SW 1271 (cell line): ENCODE measurements at places on chromosomes 3 and 15.

DNA sequence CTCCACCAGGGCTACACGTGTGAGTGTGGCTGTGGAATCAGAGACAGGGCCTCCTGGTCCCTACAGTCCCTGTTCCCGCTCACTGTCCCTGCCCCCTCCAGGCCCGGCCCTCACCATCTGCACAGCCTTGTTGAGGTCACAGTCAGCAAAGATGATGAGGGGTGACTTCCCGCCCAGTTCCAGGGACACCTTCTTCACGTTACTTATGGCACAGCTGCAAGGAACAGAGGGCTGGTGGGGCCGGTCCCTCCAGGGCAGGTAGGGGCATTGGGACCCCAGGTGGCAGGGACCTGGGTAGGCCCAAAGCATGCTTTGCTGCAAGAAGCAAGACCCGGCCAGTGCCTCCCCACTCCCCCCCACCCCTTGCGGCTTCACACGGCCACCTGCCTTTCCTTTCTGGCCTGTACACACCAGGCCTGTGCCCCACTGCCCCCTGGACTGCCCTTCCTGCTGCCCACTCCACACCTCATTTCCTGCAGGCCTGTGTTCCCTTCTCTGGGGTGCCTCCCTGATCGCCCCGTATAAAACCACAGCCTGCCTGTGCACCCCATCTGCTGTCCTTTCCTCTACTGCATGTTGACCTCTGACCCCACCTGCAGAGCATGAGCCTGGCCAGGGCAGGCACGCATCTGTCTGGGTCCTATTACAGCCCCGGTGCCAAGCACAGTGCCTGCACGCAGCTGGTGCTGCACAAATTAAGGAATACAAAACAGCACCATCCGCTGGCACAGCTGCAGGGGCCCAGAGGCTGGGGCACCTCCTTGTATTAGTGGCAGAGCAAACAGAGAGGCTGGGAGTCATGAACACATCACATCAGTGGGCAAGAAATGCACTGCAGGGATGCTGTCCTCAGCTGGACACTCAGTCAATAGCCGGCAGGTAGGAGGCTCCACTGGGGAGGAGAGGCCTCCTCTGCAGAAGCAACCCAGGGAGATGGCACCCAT, 30.8 kb upstream of the SLC41A3 start:
- no peak for DNase-seq

GRCh38 chr15:49801796-49802195, 180.9 kb downstream of the DTWD1 start:
- no peak for DNase-seq

DNA sequence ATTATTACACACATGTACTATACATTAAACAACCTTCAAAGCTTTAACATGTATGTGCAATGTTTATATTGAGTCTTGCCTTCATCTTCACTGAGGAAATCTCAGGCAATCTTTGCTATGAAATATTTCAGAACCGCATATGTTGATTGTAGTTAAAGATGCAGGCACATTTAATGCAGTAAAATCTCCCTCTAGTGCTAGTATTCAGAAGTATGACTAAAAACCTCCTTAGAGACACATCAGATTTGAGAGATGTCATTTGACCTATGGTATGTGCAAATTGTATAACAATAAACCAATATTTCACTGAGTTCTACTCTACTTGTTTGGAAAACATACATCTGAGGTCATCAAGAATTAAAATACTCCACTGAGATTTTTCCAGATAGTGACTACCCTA, 123.8 kb upstream of the C15orf61 start:
- no peak for DNase-seq

- no peak for DNase-seq
Measured at GRCh38 chr3:46998852-46999515, 19.5 kb downstream of the NBEAL2 start.

DNA sequence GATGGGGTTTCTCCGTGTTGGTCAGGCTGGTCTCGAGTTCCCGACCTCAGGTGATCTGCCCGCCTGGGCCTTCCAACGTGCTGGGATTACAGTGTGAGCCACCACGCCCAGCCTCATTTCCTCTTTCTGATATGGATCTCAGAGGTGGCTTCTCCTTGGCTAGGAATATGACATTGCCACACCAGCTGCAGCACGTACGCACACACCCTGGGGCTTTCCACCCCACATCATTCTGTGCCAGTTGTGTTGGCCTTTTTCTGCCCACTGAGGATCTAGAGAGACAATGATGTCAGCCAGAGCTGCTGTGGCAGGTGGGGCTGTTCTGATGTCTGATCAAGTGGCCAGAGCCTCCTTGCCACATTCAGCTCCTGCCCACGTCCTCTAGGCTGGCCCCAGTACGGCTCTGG, 29.0 kb downstream of the TMEM45A start:
- DNase-seq, result no peak

- no peak for DNase-seq
Measured at GRCh38 chr3:45321607-45322391, 66.6 kb upstream of the LARS2 start.

DNA sequence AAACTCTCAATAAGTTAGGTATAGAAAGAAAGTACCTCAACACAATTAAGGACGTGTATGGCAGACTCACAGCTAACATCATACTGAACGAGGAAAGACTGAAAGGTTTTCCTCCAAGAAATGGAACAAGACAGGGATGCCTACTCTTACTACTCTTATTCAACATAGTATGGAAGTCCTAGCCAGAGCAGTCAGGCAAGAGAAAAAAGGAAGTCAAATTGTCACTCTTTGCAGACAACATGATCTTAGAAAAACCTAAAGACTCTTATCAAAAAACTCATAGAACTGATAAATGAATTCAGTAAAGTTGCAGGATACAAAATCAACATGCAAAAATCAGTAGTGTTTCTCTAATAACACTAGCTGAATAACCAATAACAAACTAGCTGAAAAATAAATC, 96.0 kb downstream of the C3orf70 start:
- no peak for DNase-seq

- DNase-seq, result no peak
Measured at GRCh38 chr3:188437926-188438325, 284.0 kb downstream of the LPP start.

DNA sequence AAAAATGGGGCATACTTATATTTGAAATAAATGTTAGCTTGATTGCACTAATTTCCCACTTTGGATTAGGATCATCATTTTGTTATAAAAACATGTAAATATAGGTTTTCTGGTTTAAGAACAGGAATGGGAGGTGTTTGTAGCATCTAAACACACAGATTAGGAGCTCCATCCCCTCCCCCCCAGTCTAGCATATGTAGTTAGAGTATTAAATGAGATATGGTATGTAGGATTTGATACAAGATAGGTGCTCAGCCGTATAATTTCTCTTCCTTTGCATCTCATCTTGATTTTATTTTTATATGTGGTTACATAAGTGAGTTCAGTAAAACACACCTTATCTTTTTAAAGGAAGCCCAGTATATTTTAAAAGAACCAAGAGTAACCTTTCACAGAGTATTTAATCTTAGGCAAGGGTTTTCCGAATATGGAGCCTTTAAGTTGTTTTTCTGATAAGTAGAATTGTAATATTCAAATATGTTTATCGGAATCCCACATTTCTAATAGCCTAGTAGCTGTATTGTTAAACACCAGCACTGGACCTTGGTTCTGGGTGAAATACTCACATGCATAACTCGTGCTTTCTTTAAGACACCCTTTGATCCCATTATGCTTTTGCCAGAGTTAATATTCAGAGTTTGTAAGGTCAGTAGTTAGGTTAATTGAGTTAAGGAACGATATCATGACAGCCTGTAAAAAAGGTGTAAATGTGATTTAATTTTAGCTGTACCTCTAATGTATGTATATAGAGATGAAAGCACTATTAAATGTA, 2.3 kb downstream of the SLC25A36 start:
- DNase-seq, result no peak

- DNase-seq, result no peak
Measured at GRCh38 chr3:65676580-65676979, 362.1 kb downstream of the MAGI1 start.

GRCh38 chr3:184540777-184541681, 20.6 kb upstream of the EPHB3 start:
- no peak for DNase-seq

DNA sequence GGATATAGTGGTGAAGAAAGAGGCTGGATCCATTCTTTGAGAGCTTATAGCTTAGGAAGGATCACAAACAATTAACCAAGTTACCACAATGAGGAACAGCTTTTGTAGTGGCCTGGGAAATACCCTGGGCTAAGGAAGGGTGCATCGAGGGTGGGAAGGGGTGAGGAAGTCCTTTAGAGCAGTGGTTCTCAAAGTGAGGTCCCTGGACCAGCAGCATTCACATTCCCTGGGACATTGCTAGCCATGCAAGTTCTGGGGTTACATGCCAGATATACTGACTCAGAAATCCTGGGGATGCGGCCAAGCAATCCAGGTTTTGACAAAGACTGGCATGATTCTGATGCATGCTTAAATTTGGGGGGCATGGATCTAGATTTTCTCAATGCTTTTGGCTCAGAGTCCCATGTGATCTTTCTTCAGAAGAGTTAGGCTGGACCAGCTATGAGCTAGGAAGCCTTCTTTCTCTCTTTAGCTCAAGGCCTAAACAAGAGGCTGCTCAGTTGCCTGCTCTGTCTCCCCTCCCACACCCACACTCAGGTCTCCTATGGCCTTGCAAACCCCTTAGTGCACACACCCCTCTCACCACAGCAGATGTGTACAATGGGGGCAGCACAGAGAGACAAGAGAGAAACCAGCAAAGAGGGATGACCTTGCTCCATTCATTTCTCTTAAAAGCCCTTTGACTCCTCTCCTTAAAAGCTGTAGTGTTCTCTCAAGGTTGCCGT, 1.8 kb upstream of the CCR1 start:
- no peak for DNase-seq

DNA sequence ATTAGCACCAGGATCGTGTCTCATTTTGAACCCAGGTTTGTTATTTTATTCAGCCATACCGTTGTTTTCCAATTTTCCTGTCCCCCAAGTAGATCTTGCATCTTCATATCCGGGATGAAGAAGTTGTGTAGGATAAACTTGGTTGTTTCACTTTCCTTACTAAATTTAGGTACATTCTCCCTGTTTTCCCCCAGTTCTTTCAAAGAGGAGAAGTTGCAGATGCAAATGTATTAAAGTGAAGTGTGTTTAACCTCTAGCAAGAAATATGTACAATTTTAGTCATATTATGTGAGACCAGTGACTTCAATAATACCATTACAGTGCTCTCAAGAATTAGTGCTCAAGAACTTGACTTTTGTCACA, 1.3 kb downstream of the ATXN7 start:
- no peak for DNase-seq

DNA sequence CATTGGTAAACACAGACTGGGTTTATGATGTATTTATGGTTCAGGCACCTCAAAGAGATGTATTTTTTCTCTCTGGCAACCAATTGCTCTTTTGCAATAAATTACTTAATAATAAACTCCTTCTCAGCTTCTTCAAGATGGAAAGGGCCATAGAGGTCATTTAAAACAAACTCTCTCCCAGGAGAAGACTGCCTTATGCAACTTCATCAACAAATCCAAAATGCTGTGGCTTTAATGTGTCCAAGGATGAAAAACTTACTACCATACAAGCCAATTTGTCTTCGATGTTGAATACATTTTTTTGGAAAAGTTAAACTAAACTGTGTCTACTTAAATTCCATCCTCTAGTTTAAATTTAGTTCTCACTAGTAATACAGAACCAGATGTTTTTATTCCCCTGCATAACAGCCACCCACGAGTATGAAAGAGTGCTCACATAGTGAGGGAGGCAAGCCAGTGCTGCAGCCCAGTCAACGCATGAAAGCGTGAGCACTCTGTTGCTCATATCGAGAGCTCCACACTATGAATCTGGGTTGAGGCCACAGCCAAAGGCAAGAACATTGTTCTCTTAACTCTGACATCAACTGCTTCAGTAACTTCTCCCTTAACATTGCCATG, 761.3 kb upstream of the GRM7 start:
- DNase-seq, result no peak

DNA sequence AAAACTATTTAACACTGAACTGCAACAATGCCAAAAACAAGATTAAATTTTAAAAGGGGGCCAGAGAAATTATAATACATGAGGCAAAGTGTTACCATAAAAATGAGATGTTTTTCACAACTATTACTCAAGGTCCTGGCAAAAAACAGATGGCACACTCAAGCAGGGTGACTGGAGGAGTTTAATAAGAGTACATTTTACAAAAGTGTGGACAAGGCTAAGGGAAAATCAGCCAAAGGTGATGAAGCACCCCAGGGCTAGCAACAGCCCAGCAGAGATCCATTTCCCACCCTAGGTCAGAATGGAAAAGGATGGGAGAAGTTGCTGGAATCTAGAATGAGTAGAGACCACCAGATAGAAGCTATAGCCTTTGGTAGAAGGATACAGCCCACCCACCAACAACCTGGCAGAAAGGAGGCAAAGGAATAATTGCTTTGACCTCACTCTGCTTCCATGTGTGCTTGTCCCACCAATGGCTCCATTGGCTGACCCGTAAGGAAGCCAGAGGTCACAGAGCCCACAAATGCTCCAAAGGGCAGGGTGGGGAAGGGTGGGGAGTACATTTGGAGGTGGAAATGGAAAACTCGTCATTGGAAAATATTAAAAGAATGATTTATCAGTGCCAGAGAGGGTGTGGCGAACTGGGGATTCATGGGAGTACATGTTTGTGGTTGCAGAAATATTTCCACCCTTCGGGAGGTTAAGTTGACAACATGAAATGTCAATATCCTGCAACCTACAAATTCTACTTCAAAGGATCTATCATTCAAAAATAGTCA, 161.0 kb upstream of the UBE2E2 start:
- DNase-seq, result no peak

- DNase-seq, result no peak
Measured at GRCh38 chr15:90047956-90048575, 46.9 kb downstream of the ZNF710 start.

GRCh38 chr3:169237201-169237600, 426.3 kb downstream of the MECOM start:
- no peak for DNase-seq

GRCh38 chr3:146801492-146801891, 196.3 kb upstream of the PLSCR5 start:
- DNase-seq, result no peak

GRCh38 chr3:172151651-172152649, 112.6 kb downstream of the FNDC3B start:
- DNase-seq, result no peak

DNA sequence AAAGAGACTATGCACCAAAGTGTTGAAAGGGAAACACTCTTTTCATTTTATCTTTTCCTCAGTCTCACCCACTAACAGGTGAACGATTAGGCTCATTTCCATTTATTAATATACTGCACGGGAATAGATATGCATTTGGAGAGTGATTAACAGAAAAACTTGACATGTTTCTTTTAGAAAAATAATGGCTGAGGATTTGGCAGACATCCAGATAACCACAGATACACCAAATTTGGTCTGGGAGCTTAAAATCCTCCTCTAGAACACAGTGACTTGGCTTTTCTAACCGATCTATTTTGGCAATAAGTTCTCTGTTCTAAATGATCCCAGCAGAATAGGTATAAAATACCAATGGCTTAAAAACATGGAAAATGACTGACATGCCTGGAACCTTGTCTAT, 459.3 kb upstream of the SGO1 start:
- no peak for DNase-seq

- no peak for DNase-seq
Measured at GRCh38 chr3:128398586-128398985, 68.1 kb downstream of the DNAJB8 start.

- no peak for DNase-seq
Measured at GRCh38 chr15:61390138-61390537, 161.0 kb upstream of the RORA start.
